ENCODE measurements at places on chromosomes 6 and 20.

GRCh38 chr6:138115877-138116660 is 8.8 kb upstream of the PERP start:
- no peak for DNase-seq

- no peak for DNase-seq
Measured at GRCh38 chr20:6746901-6747609, 20.4 kb upstream of the BMP2 start.

GRCh38 chr20:1964061-1964460 is 29.8 kb downstream of the PDYN start:
- no peak for DNase-seq

- no peak for DNase-seq
Measured at GRCh38 chr6:27260836-27261375, 13.4 kb downstream of the PRSS16 start.

DNA sequence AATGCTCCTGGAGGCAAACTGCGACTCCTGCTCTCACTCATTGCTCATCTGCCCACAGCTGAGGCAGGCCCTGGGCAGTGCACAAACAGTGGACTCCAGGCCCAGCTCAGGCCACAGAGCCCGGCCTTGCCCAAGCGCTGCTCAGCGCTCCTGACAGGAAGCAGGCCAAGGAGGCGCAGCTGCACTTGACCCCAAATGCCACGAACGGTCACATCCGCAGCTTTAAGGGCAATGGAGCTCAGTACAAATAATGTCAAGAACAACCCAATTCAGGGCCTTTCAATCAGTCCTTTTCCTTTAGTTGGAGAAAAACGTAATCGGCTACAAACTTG is 33.8 kb downstream of the RRBP1 start:
- no peak for DNase-seq

- no peak for DNase-seq
Measured at GRCh38 chr6:12555267-12555666, 161.3 kb upstream of the PHACTR1 start.

GRCh38 chr6:98574984-98575383 is 259.4 kb upstream of the POU3F2 start:
- DNase-seq = no peak

DNA sequence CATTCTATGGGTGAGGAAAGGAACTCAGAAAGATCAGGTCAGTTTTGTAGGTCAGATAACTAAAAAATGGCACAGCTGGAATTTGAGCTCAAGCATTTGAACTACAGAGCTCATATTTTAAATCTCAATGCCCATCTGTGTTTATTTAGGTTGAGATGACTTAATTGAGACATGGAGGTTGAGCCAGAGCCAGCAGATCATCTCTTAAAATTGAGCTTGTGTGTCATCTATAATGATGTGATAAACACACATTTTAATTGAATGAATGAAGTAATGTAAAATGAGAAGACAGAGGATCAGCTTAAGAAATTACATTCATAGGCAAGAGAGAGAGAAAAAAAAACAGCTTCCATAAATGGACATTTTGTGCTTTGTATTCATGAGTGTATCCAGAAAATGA is 3.7 kb downstream of the MANEA start:
- no peak for DNase-seq

GRCh38 chr6:137099689-137100403 is 55.1 kb upstream of the IL20RA start:
- DNase-seq = no peak

- DNase-seq = no peak
Measured at GRCh38 chr6:143982968-143983367, 25.1 kb downstream of the PLAGL1 start.

DNA sequence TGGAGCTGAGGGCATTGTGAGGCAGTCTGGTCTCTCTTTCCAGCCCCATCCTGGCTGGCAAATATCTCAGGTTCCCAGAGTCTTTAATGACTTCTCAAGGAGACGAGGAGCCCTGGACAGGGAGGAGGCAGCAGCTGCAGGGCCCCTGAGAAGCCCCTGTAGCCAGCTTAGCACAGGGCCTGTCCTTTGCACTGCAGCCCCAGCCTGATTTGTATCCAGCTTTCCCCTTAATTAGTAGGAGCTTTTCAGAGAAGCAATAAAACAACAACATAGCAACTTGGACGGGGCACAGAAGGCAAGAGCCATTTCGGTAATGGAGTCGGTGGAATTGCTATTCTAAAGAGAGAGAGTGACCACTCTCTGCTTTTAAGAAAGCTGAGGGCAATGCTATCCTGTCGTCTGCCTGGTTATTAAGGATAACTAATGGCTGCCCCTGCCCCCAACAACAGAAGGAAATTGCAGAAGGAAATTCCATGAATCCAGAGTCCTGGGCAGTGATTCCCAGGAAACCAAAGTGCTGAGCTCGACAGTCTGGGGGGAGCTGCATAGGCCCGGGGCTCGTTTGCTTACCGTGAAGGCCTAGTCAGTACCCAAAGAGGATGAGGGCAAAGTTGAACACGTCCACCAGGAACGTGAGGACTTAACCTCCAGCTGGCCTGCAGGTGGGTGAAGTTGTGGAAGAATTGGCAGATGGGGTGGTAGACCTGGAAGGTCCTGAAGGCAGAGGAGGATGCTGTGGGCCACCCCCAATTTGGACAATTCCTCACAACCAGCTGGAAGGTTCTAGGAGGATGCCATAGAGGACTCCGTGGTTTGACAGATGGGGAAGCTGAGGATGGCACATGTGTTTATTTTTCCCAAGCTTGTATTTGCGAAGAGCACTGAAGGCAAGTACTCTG is 50.3 kb downstream of the NPEPL1 start:
- no peak for DNase-seq

DNA sequence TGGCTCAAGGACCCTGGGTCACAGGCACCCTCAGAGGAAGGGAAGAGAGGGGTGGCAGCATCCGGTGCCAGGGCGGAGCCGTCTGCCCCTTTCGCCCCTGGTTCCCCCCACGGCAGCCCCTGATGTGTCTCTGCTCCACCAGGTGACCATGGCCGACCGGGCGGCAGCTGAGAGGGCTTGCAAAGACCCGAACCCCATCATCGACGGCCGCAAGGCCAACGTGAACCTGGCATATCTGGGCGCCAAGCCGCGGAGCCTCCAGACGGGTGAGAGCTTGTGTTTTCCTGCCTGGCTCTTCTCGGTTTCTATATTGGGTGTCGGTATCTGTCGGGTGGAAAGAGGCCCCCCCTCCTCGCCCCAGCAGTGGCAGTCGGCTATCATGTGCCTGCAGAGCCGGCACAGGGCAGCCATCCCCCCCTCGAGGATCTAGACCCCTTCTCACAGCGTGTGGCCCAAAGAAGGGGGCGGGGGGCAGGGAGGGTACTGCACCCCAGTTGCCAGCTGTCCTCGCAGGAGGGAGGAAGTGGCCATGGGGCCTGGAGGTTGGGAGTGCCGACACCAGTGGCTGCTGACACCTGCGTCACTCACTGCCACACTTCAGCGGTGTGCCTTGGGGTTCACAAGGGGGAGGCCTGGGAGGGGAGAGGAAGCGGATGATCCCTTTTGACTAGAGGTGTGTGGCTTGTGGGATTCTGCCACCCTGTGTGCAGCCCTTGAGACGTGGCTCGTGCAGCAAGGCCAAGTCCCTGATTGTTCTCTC is 1.5 kb downstream of the RBM38 start:
- DNase-seq = no peak

GRCh38 chr20:33079259-33079658 is at the start of gene BPIFB4:
Gene BPIFB4, plus strand, starts transcription at chr20:33079643. Its CDS starts 1,884 bp downstream, at chr20:33081527.
- no peak for DNase-seq

- no peak for DNase-seq
Measured at GRCh38 chr20:57106030-57106682, 160.3 kb downstream of the BMP7 start.

- DNase-seq = no peak
Measured at GRCh38 chr6:42366011-42366705, 85.6 kb downstream of the TRERF1 start.

- DNase-seq = no peak
Measured at GRCh38 chr6:54132587-54132986, 21.3 kb downstream of the MLIP start.

DNA sequence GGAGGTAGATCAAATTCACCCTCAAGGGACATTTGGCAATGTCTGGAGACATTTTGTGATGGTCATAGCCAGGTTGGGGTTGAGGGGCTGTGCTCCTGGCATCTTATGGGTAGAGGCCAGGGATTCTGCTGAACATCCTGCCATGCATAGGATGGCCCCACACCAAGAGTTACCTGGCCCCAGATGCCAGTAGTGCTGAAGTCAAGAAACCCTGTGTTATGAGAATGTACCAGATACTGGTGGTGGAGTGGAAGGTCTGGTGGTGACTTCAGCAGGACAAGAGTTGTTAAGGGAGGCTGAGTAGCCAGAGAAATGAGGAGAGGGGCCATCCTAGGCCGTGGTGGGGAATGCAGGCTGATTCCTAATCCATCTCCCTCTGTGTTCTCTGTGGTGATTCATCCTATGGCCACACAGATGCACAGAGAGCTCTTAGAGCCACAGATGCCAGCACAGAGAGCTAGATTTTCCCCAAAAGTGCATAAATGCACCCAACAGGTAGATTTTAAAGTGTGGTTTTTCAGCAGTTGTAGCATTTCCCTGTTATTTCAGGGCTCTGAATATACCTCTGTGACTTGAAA is 43.6 kb downstream of the CDYL start:
- no peak for DNase-seq

DNA sequence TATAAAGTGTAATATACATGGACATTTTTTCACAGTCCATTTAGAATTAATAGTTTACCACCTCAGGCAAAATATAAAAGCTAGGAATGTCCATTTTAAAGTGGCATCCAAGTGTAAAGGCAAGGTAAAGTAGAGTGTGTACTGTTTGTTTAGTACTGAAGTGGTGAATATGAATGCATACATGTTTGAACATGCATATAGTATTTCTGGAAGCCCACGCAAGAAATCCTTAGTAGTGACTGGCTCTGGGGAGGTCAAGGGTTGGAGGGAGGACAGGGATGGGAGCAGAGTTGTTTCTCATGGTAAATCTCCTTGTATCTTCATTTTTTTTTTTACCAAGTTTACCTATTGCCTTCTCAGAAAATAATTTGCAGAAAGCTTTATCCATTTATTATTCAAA is 129.2 kb downstream of the UNC5CL start:
- DNase-seq = peak; percentile 24

GRCh38 chr6:8325743-8326142 is 109.6 kb downstream of the SLC35B3 start:
- no peak for DNase-seq

GRCh38 chr20:9200620-9201019 is 131.7 kb downstream of the PLCB4 start:
- DNase-seq = no peak

- no peak for DNase-seq
Measured at GRCh38 chr20:37703035-37703845, 9.4 kb downstream of the CTNNBL1 start.

DNA sequence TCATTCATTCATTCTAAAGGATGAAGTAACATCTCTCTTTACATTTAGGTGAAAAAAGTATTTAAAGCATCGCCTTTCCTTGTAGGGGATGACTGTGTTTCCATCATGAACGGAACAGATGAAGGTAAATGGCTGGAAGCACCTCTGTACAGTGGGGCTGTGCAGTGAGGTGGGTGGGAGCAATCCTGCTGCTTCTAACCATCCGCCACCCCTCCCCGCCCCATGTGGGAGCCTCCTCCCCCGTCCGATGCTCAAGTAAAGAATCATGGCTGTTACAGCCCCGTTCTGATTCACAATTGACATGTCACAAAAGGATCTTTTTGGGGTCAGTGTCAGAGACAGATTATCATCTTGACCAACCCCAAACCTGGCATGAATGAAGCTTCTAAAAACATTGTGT is 19.3 kb downstream of the ENTPD6 start:
- no peak for DNase-seq

- DNase-seq = no peak
Measured at GRCh38 chr6:138757136-138757535, 16.4 kb upstream of the CCDC28A start.

Data from NCI-H510A (cell line).